ENCODE measurements at places on chromosomes 6 and 20. TPM values are rescaled to one million over a fixed set of nuclear protein-coding genes. Genes with fewer than 3 reads are reported as not detected.

GRCh38 chr6:168828035-168828434, 387.1 kb downstream of the SMOC2 start:
- H3K4me1 ChIP-seq = no peaks in the 10 kb centered on the region
- H3K4me3 ChIP-seq = no peak overlapping the region
- H3K27ac ChIP-seq = no peak overlapping the region
- no peaks in the 10 kb centered on the region for H3K27me3 ChIP-seq

DNA sequence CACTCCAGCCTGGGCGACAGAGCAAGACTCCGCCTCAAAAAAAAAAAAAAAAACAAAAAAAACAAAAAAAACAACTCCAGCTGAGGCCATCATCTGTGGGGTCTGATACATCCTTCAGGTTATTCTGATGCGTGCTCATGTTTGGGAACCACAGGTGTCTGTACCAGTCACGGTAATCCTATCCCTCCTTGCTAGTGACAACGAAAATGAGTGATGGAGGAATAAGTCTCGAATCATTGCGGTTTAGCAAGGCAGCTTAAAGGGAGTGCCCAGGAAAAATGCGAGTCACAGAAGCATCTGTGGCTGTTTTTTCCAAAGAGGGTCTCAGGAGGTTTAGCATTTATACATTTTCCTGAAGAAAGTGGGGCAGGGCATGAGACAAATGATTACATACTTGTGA, 48.8 kb downstream of the MCUR1 start:
- peaks cover 4% of the 10 kb centered on the region for H3K4me1 ChIP-seq
- H3K36me3 ChIP-seq = no peaks in the 10 kb centered on the region
- H3K4me3 ChIP-seq = no peak overlapping the region
- DNase-seq = no peak
- no peak overlapping the region for H3K27ac ChIP-seq
- H3K27me3 ChIP-seq = no peaks in the 10 kb centered on the region

GRCh38 chr20:39829256-39829655, 859.8 kb downstream of the MAFB start:
- no peaks in the 10 kb centered on the region for H3K27me3 ChIP-seq
- no peaks in the 10 kb centered on the region for H3K4me1 ChIP-seq
- no peak for DNase-seq
- H3K36me3 ChIP-seq = no peaks in the 10 kb centered on the region
- no peak overlapping the region for H3K27ac ChIP-seq
- H3K4me3 ChIP-seq = no peak overlapping the region

DNA sequence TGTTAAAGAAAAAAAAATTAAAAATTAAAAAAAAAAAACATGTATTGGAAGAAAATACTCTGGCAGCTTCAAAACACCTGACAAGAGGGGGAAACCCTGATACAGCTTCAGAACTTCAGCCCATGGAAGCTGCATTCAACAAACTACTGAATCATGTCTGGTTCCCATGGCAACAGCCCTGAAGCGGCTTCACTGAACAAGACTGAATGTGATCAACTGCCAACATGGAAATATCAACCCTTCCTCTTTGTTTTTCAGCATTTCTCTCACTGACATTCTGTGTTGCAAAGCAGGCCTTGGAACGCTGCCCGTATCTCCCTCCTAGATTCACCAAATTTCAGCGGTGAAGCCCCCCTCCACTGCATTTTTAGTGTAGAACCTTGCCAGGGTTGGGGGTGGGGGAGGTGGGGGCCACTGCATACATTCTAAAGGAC, 91.3 kb upstream of the SHLD1 start:
- DNase-seq = peak; percentile 27
- H3K4me3 ChIP-seq = no peak overlapping the region
- no peak overlapping the region for H3K27ac ChIP-seq
- H3K36me3 ChIP-seq = no peaks in the 10 kb centered on the region
- H3K4me1 ChIP-seq = no peaks in the 10 kb centered on the region

DNA sequence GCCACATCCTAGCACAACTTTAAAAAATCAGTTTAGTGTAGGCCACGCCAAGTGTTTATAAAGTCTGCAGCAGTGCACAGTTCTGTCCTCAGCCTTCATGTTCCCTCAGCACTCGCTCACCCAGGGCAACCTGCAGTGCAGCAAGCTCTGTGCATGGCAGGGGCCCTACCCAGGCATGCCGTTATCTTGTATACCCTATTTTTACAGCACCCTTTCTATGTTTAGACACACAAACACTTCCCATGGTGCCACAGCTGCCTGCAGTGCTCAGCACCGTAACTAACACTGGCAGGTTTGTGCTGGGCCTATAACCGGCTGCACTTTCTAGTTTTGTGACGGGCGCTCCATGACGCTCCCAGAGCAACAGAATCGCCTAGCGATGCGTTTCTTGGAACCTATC, 43.8 kb downstream of the ZBTB46 start:
- no peaks in the 10 kb centered on the region for H3K27me3 ChIP-seq
- no peak for DNase-seq
- H3K4me1 ChIP-seq = no peaks in the 10 kb centered on the region
- H3K27ac ChIP-seq = no peak overlapping the region

- H3K27me3 ChIP-seq = no peaks in the 10 kb centered on the region
- H3K4me1 ChIP-seq = no peaks in the 10 kb centered on the region
- no peak overlapping the region for H3K4me3 ChIP-seq
- peak; percentile 21 for DNase-seq
- no peaks in the 10 kb centered on the region for H3K36me3 ChIP-seq
Observed at GRCh38 chr6:21079468-21080048, 514.0 kb upstream of the SOX4 start.

DNA sequence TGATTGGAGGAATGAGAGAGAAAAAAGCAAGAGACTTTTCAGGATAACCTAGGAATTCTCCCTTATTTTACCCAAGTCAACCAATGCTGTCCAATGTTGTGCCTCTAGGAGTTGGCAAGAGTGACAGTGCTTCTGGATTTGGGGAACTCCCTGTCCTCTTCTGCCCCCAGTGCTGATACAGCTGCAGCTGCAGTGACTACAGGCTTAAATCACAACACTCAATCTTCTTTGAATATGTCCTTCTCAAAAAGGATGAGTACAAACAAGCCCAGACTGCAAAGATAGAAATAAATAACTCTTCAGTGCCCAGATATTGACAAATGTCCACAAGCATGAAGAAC, 141.0 kb upstream of the COL21A1 start:
- H3K27me3 ChIP-seq = no peaks in the 10 kb centered on the region
- no peak overlapping the region for H3K27ac ChIP-seq
- no peak for DNase-seq
- H3K4me1 ChIP-seq = peaks cover 19% of the 10 kb centered on the region
- H3K36me3 ChIP-seq = no peaks in the 10 kb centered on the region

- H3K27me3 ChIP-seq = no peaks in the 10 kb centered on the region
- DNase-seq = no peak
Observed at GRCh38 chr6:16306334-16306733, 67.9 kb downstream of the GMPR start.

GRCh38 chr6:107342144-107342543, 117.2 kb downstream of the PDSS2 start:
- H3K36me3 ChIP-seq = no peaks in the 10 kb centered on the region
- H3K27me3 ChIP-seq = no peaks in the 10 kb centered on the region
- no peak for DNase-seq
- no peak overlapping the region for H3K4me3 ChIP-seq
- peaks cover 1% of the 10 kb centered on the region for H3K4me1 ChIP-seq
- no peak overlapping the region for H3K27ac ChIP-seq

DNA sequence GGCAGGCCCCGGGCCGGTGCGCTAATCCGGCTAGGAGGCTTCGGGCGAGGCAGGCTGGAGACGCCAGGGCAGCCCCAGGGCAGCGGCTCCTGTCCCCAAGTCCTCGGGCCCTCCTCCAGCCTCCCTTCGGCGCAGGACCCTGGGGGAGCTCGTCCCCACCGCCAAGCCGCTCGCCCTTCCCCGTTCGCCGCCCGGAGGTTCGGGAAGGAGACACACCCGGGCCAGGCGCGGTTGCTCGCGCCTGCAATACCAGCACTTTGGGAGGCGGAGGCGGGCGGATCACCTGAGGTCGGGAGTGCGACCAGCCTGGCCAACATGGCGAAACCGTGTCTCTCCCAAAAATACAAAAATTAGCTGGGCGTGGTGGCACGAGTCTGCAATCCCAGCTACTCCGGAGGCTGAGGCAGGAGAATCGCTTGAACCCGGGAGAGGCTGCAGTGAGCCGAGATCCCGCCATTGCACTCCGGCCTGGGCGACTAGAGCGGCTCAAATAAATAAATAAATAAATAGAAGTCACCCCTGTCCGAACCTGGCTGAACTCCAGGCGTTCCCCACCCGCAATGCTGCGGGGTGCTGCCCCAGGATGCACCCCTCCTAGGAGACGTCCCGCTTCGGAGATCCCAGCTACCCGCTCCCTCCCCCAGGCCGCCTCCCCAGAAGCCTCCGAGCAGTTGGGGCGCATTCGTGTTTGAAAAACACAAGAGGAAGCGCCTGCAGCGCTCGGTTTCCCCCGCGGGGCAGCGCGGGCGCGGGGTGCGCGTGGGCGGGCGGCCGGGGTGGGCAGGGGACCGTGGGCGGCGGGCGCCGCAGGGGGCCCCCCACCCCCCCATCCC, 27.5 kb downstream of the SERPINB9 start:
- H3K27me3 ChIP-seq = no peaks in the 10 kb centered on the region
- H3K27ac ChIP-seq = peak overlapping the region; percentile 35
- peaks cover 5% of the 10 kb centered on the region for H3K4me1 ChIP-seq
- no peaks in the 10 kb centered on the region for H3K36me3 ChIP-seq
- DNase-seq = peak; percentile 56

Gene ACTL10
- 5.4 TPM for polyA plus RNA-seq

Gene ADGRG6
- 25.8 TPM for polyA plus RNA-seq

Gene NOX3
- polyA plus RNA-seq = not detected

Gene UST
- not detected for polyA plus RNA-seq

Gene HUS1B
- polyA plus RNA-seq = not detected

Gene TEAD3
- polyA plus RNA-seq = 35.6 TPM

Gene TSBP1
- polyA plus RNA-seq = not detected

Gene ZSCAN31
- polyA plus RNA-seq = 4.6 TPM

Gene TTLL9
- polyA plus RNA-seq = not detected

Measured in small intestine (tissue), 16 donors.